Thoracic aorta (tissue), 2 donors: ENCODE measurements at places on chromosomes 2 and 18. TPM values are rescaled to one million over a fixed set of nuclear protein-coding genes. Genes with fewer than 3 reads are reported as not detected.

DNA sequence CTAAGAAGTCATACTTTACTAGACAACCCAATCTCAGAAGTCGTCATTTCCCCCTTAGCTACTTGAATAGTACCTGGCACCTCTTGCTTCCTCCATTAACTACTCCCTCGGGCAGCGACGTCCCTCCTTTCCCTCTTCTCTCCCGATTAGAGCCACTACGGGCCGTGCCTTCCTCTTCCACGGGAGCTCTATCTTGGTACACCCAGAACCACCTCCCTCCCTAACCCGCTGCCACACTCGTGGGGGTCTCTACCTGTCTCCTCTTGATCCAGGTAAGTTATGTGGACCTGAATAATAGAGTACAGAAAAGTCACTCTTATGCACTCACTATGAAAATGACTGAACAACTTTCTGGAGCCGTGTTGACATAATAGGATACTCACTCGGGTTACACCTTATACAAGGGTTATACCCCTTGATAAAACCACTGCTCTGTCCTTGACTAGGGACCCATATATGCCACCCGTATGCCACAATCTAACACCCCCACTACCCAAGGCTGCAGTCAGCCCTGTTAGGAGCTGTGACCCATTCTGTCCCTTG lies 595 bp upstream of the HDHD2 start:
- DNase-seq: no peak

The CNTNAP5 gene
- total RNA-seq: not detected

DNA sequence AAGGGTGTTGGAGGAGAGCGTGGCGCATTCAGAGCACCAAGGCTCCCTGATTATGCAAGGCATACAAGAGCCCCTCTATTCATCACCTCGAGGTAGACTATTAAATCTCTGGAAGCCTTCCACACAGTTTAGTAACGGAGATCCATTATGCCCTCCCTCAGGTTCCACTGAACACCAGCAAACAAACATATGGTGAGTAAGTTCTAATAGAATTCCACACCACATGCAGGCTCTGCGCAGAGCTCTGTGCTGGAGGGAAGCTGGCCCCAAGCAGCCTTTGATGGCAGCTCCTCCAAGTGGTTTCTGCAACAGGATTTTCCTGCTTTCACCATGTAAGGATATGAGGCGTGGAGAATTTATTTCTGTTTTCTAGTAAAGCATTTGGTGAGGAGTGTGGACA lies 238.6 kb downstream of the C1D start:
- no peak for DNase-seq

DNA sequence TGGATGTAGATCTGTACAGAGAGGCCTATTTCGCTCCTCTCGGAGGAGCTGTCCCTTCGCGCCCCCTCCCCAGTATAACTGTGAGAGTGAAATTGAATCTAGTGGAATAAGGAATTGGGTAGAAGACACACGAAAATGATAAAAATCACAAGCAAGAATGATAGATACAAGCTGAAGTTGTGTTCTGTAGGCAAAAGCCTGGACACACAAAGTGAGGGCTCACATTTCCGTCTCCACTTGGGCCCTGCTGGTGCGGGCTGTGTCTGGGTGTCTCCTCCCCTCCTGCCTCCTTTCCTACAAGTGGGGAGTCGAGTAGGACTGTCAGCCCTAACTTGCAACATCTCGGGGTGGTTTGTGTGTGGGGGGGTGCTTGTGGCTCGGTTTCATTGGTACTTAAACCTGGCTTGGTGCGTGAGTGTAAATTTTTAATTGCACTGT lies 457 bp upstream of the SP9 start:
- no peak for DNase-seq

DNA sequence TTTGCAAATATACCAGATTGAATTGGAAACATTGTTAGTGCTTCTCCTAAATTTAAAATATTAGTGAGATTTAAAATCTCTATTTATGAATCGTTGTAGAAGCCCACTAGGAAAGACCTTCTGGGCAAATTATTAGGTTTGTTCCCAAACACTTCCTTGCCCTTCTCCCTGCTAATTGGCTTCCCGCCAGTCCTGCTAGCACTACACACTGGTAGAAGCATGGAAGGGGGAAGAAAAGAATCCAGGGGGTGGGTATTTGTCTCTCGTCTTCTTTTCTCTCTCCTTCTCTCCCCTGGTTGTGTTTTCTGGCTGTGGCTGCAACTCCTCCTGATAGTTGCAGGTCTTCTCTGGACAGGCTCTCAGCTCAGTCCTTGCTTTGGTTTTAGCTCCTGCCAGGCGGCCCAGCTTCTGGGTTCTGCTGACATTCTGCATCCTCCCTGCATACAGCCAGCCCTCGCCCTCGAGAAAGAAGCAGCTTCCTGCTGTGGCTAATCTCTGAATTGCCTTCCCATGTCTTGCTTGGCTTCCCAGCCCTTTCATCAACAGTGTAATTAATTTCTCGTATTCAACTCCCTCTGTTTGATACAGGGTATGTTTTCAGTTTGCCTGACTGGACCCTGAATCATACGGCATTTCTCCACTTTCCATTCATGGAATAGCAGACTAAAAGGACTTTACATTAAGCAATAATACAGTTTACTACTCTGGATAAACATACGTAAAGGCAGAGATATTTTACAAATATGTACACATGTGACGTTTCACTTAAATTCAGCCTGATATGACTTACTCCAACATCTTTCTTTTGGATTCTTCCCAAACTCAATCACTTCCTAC lies 6.9 kb upstream of the PARD3B start:
- DNase-seq: no peak

The NMUR1 gene
- total RNA-seq: 0.21 TPM

- DNase-seq: no peak
These were observed 125.9 kb upstream of the MYCN start for GRCh38 chr2:15814403-15814802.

DNA sequence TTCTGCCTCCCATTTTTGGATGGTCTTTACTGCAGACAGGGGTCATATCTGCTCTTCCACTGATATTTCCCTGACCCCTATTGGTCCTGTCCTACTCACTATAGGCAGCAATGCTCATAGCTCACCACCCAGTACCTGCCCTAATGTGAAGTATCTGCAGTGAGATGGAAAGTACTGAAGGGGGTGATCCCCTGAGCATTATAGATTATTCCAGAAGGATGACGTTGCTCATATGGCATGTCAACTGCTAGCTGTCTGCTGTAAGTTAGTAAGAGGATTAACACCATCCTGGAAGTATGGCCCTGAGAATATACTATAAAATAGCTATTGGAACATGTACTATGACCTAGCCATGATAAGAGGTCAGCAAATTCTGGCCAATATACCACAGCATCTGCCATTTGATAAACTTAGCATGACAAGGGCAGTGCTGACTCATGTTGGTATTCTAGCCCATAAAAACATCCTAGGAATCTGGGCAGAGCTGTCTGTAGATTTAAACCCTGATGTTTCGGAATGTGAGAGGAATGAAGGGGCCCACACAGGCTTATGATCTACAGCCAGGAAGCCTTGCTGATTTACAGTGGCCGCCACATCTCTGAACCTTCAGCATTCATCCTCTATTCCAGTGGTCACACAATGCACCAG lies 451.4 kb downstream of the TNS1 start:
- DNase-seq: no peak

GRCh38 chr2:96106991-96107707 lies 9.2 kb downstream of the ADRA2B start:
- no peak for DNase-seq
